ENCODE measurements at places on chromosomes 12 and 14. TPM values are rescaled to one million over a fixed set of nuclear protein-coding genes. Genes with fewer than 3 reads are reported as not detected.

GPRC5D gene
- total RNA-seq, result not detected

TAS2R46 gene
- total RNA-seq, result 0.34 TPM

RBM19 gene
- 98.0 TPM for total RNA-seq

TMTC3 gene
- 8.8 TPM for total RNA-seq

HHIPL1 gene
- total RNA-seq, result not detected

KRT3 gene
- not detected for total RNA-seq

FKBP3 gene
- 69.7 TPM for total RNA-seq

RERG gene
- total RNA-seq, result not detected

SYCP3 gene
- total RNA-seq, result 0.91 TPM
